Trophoblast cell (in vitro differentiated cells and primary cell): ENCODE measurements at places on chromosomes 1 and 21.
A peak's percentile ranks its signal among the peaks of the same experiment; 100 is the strongest.

DNA sequence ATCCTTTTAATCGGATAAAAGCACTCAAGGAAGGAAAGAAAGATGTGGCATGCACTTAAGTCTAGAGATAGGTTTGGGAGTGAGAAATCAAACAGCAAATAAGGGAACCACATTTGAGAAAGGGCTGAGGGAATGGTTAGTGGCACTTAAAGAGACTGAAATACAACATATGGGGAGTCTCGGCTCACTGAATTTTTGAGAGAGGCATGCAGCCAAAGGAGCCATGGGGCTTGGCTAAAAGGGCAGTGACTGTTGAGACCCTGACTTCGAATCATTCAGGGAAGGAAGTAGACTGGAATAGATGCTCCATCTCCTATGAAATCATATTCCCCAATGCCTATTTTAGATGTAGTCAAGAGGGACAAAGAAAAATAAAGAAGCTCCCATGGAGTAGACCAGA is 58.3 kb upstream of the HAO2 start:
- DNase-seq, result no peak

DNA sequence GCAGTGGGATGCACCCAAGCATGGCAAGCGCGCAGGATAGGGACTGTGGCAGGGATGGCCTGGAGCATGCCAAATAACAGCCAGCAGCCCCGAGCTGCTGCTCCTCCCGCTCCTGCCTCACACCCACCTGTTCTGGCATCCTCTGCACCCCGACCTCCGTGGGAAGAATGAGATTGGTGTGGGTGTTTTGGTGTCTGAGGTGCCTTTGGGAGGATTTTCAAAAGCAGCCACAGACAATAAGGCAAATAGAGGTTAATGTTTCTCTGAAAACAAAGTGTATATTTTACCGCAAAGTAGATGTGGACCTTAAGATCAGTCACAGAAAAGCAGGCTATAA is 35.5 kb downstream of the IGFN1 start:
- no peak for DNase-seq

- DNase-seq, result no peak
Observed at GRCh38 chr1:161287482-161288054, 22.2 kb downstream of the MPZ start.

DNA sequence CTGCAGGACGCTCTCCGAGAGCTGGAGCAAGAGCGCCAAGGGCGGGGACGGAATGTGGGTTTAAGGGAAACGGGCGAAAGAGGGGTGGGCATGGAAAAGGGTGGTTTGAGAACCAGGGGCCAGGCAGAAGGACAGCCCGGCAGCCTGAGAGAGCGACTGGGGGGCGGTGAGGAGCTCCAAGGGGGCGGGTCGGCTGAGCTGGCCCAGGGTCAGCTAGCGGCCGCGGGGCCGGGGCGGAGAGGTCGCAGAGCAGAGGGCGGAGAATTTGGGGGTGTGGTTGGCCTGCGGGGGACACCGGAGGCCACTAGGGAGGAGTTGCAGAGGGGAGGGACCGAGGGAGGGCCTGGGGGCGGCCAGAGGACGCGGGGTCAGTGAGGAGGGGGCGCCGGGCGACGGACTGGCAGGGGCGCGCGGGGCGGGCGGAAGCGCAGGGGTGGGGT is 54.7 kb downstream of the NDUFS5 start:
- no peak for DNase-seq

- peak; percentile 10 for DNase-seq
Observed at GRCh38 chr1:43423672-43424550, 29.8 kb downstream of the HYI start.

- no peak for DNase-seq
Observed at GRCh38 chr1:70617728-70618127, 206.7 kb downstream of the CTH start.

DNA sequence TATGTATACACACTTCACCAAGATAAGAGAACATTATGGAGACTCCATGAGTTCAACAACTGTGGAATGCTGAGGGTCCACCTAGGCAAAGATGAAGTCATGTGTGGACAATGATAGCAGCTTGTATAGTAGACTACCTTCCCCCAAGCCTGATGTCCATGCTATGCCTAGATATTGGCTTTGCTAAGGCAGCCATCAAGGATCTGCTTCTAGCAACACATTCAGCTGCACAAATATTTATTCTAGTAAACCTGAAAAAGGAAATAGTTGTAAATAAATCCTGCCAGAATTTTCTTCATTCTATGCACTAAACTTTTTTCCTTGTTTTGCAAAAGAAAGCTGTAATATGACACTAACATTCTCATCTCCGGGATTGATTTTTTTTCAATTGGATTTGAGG is 7.0 kb upstream of the LPAR3 start:
- no peak for DNase-seq

- peak; percentile 92 for DNase-seq
Observed at GRCh38 chr1:37448691-37449417, 25.5 kb upstream of the ZC3H12A start.

- no peak for DNase-seq
Observed at GRCh38 chr1:29559056-29559455, 322.7 kb downstream of the PTPRU start.

GRCh38 chr21:42443181-42443785 is 39.6 kb downstream of the UBASH3A start:
- peak; percentile 82 for DNase-seq

DNA sequence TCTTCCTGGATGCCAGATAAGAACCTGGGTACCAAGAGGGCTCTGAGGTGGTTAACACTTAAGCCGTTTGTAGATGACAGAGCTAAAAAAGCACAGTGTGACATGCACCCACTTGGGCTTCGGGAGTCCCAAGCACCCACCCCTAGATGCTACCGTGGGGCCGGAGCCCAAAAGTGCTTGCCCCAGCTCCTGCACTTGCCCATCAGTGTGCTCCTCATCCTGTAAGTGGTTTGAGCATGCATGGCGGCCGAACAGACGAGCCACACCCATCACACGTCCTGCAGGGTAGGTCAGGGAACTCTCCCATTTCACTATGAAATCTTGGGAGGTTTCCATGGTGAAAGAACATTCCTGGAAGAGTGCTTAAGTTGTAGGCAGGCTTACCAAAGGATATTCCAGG is 158.9 kb upstream of the TNR start:
- no peak for DNase-seq

GRCh38 chr1:207919523-207920170 is 8.7 kb upstream of the CD34 start:
- no peak for DNase-seq

- no peak for DNase-seq
Observed at GRCh38 chr1:21351901-21352300, 61.6 kb upstream of the ECE1 start.

GRCh38 chr1:36279110-36279788 is 26.9 kb upstream of the SH3D21 start:
- no peak for DNase-seq

DNA sequence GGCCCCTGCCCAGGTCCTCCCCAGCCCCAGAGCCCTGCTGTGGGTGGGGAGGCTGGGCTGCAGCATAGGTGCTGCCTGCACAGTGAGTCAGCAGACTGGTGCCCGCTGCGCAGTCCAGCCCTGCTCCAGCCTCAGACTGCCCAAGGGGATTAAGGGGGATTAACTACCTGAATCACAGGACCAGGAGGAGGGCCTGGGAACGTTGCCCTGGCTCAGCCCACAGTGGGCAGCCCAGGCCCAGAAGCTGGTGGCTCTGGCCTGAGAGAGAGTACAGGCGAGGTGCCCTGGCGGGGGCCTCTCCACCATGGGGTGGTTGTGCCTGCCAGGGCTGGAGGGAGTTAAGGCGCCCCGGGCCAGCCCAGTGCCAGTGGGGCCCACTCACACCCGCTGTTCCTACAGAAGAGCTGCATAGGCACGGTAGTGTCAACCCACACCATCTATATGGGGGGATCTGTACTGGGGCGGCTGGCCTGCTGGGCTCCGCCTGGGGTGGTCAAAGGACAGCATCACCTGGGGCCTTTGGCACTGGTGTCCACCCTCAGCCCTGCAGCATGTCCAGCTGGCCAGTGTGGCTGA is 2.3 kb downstream of the OBSCN start:
- DNase-seq, result no peak

DNA sequence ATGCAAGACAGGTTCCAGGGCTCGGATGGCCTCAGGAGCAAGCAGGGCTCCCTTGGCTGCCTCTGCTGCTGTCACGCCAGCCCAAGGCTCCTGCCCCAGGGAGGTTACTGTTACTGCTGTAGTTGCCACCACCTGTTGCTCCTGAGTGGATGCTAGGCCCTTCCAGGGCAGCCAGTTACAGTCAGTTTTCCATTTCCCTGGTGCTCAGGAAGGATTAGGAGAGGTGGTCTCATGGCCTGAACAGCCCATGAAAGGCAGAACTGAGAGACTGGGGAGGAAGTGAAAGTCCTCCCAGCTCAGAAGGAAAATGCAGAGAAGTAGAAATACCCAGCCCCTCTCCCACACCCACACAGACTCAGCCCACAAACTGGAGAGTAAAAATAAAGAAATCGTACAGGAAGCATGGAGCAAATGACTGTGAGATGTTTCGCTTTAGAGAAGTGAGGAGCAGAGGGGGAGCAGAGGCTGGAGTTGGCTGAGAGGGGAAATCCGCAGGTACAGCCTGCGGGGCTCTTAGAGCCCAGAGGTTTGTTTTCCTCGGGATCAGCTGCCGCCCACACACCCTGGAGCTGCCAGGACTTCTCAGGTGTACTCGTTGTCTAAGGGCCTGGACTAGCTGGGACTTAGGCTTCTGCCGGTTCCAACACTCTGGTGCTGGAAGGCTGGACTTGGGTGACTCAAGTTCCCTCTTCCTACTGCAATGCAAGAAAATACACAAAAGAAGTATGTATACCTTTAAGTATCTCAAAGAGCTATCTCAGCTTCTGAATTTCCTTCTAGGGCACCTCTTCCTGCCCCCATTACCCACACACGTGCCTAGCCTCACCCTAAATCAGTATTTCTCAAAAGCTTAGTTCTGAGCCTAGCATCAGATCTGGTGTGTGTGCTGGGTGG is 2.3 kb downstream of the IL6R start:
- DNase-seq, result peak; percentile 26

GRCh38 chr1:204278251-204278650 is 64.5 kb upstream of the GOLT1A start:
- no peak for DNase-seq

GRCh38 chr1:210525716-210526454 is 197.2 kb downstream of the HHAT start:
- no peak for DNase-seq

GRCh38 chr1:204941421-204942338 is 71.0 kb downstream of the NFASC start:
- peak; percentile 86 for DNase-seq

GRCh38 chr1:90712153-90712856 is 4.8 kb downstream of the BARHL2 start:
- no peak for DNase-seq

DNA sequence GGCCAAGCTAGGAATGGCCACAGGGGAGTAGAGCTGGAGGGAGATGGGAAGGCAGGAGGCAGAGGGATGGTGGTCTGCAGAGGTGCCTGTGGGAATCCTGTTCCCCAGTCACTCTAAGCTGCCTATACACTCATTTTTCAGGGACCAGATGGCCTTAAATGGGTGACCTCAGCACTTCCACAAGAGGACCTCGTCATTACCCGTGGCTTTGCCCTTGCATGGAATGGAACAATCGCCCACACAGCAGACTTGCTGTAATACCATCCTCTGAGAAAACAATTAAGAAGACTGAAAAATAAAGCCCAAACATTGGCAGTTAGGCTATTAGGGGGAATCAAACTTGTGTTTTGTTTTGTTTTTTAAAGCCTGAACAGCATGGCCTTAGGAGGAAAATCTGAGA is 12.9 kb upstream of the TNN start:
- no peak for DNase-seq

DNA sequence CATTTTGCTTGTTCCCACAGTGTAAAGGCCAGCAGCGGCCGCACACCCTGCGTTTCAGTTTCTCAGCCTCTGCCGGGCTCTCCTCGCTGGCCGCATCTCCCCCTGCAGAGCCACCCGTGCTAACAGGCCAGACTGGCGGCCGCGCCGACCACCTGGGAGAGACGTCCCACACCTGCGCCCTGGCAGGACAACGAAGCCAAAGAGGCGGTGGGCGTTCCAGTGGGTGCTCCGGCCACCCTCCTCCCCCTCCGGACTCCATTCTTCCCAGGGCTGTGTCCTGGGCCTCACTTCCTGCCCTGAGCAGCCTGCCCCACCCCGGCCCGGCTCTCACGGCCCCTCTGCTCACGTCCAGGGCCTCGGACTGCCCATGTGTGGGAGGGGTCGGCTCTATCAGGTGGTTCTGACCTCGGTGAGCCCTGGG is 31.9 kb upstream of the SLC19A1 start:
- DNase-seq, result no peak

DNA sequence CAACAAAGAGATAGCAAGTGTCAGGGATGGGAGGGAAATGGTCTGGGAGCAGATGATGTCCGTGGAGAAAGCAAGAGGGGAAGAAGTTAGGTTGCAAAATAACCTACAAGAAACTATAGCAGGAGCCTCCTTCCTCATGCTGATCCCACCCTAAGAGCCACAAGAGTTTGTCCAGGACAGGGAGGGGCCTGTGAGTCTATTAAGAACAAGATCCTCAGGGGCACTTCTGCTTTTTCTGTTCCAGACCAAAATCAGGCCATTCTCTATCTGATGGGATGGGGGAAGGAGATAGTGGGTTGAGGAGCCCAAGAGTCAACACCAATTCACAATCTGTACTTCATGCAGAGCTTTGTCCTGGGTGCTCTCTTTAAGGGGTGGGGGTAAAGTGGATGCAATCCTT is 7.7 kb upstream of the ATP1A4 start:
- DNase-seq, result no peak

GRCh38 chr21:36156815-36157670 is at the start of gene DOP1B:
Gene DOP1B (plus strand): TSS chr21:36156824. CDS start chr21:36164734, 7,910 bp downstream.
- no peak for DNase-seq
